Stimulated activated CD4-positive, alpha-beta T cell treated with anti-CD3 and anti-CD28 coated beads, Interleukin-1b, Interleukin-23, amount 100 ng/mL, for 24 hours (primary cell): ENCODE measurements at places on chromosomes 6 and 20.

DNA sequence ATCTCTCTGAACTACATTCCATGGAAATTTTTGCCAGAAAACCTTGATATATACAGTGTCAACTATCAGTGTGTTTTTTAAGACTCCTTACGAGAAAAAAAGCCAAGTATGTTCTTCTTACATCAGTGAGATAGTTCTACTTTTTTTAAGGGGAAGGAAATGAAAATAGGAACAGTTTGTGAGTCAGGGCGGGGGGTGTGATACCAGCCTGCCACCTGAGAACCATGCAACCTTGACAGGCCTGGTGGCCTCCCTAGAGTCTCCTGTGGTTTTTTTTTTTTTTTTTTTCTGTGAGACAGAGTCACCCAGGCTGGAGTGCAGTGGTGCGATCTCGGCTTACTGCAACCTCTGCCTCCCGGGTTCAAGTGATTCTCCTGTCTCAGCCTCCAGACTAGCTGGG, 96.3 kb upstream of the GCM1 start:
- no peak for DNase-seq

GRCh38 chr6:87473419-87473903, 687 bp downstream of the SLC35A1 start:
- DNase-seq: peak; percentile 20

GRCh38 chr6:151002491-151002935, 137.0 kb downstream of the MTHFD1L start:
- DNase-seq: no peak

- DNase-seq: no peak
These were observed 148.2 kb downstream of the PREX1 start for GRCh38 chr20:48679599-48679998.

- DNase-seq: no peak
These were observed 69.9 kb upstream of the DDR1 start for GRCh38 chr6:30814146-30815040.

GRCh38 chr6:166684170-166684569, 57.1 kb upstream of the RPS6KA2 start:
- DNase-seq: no peak

DNA sequence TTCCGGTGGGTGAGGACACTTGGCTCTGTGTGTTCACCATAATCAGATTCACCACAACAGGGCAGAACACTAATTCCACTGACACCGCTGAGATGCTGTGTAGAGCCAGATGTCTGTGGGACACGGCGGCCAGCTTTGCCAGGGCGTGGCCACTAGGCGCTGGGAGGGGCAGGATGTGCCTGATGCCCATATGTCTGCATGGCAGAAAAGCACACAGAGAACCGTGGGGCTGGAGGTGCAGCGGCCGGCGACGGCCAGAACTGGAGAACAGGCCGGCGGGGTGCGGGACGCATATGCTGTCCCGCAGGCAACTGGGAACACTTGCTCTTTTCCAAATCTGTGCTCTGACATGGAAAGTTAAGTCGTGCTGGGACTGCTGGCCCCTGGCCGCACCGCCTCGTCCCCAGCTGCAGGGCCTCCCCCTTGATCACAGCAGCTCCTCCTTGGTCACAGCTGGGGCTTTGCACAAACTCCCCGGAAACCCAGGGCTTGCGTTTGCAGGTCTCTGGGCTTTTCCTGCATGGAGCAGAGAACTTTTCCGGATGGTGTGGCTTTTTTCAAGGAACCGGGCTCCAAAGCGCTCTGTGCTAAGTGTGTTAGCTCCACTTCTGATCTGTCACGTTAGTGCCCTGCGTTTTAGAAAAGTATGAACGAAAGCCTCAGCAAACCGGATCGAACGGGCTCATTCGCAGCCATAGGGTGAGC, 31.1 kb downstream of the NTSR1 start:
- DNase-seq: no peak

DNA sequence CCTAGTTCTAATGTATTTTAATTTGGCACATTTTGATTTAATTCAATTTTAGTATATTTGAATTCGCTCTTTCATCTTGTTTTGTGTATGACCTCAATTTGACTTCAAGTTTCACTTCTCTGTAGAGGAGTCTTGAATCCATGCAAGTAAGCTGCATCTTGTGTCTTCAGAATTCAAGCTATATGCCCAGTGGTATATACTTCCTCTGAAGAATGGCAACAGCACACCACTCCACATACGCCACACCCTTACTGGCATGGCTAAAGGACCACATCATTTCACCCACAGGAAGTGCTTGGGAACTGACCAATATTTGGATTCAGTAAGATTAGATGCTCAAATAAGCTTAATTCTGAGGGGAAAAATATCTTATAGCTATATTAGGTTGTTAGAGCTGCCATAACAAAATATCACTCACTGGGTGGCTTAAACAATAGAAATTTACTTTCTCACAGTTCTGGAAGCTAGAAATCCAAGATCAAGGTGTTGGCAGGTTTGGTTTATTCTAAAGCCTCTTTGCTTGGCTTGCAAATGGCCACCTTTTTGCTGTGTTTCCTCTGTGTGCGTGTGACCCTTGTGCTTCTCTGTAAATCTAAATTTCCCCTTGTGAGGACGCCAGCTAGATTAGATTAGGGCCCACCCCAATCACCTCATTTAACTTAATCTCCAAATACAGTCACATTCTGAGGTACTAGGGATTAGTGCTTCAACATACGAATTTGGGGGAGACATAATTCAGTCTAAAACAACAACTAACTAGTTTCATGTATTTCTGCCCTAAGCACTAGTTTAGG, 2.8 kb upstream of the ASF1A start:
- no peak for DNase-seq

GRCh38 chr6:46175976-46176375, 5.2 kb upstream of the ENPP5 start:
- no peak for DNase-seq

- no peak for DNase-seq
These were observed 38.2 kb downstream of the OR2B2 start for GRCh38 chr6:27874016-27874415.

DNA sequence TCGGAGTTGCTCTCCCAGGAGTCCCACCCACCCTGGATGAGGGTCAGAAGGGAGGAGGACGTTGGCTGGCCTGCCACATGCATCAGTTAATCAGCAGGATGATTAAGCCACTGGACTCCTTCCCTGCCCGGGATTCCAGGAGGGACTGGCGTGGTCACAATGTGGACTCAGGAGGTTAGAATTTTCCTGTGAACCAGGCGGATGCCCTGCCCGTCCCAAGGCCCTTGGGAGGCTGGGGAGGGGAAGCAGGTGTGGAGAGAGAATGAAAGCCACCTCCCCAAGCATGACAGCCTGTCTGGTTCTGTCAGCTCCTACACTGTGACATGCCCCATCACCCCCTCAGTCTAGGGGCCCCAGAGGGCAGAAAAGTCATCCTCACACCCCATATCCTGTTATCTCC, 11.6 kb upstream of the ITPR3 start:
- DNase-seq: no peak

- DNase-seq: no peak
These were observed 2.6 kb upstream of the BPIFB4 start for GRCh38 chr20:33076662-33077372.

- DNase-seq: no peak
These were observed 90.6 kb downstream of the HAO1 start for GRCh38 chr20:7849675-7850074.

DNA sequence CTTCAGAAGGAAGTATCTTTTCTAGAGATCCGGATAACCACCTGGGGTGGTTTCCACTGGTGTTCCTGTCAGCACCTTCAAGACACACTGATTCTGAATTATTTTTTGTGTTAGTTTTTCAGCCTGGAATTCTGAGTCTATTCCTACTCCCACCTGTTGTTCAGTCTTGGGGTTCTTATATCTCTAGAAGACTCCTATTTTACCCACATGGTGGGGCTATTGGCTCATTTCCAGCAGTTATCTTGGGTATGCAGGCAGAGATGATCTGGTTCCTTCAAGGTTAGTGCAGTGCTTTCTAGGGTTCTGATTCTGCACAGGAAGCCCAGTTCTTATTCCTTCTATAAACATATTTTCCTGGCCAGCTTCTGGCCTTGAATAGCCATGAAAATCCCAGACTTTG, 175.6 kb upstream of the PDE7B start:
- peak; percentile 7 for DNase-seq

DNA sequence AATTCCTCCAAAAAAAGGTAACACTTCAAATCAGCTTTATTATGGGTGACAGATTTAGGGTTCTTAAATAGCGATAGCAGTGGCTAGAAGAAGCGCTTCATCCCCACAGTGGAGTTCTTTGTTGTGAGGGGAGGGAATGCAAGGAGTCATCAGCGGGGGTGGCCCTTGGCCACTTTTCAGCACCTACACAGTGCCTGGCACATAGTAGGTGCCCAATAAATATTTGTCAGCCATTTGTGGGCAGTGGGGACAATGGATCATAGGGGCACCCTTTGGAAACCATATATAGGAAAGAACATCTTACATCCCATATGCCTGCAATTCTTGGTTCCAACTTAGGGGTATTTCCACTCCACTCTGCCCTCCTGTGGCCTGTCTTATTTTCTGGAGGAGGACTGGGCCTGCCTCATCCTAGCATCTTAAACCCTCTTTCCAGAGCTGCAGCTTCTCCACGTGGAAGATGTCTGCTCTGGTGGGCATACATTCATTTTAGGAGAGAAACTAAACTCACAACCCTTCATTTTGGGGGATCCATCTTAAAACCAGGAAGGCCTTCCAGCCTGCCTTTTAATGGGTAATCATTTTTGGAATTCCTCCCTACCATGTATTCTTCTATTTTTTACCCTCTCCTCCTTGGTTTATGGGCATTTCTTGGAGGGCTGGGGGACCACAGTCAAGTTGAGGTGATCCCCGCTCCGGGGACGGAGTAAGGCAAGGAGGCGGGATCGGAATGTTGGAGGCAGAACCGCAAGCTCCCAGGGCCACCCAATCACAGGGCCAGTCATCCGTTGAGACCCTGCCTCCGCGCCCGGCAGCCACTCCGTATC, 2.6 kb upstream of the GPSM3 start:
- DNase-seq: no peak

DNA sequence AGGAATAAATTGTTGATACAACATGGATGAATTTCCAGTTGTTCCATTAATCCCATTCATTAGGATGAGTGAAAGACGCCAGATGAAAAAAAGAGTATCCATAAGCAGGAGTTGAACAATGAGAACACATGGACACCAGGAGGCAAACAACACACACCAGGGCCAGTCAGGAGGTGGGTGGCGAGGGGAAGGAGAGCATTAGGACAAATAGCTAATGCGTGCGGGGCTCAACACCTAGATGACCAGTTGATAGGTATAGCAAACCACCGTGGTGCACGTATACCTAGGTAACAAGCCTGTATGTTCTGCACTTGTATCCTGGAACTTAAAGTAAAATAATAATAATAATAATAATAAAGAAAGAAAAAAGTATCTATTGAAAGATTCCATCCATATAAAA, 11.1 kb downstream of the PCED1A start:
- DNase-seq: no peak

- DNase-seq: no peak
These were observed 70.0 kb upstream of the CD2AP start for GRCh38 chr6:47407300-47408281.

GRCh38 chr6:154986787-154987235, 8.3 kb upstream of the TIAM2 start:
- no peak for DNase-seq

DNA sequence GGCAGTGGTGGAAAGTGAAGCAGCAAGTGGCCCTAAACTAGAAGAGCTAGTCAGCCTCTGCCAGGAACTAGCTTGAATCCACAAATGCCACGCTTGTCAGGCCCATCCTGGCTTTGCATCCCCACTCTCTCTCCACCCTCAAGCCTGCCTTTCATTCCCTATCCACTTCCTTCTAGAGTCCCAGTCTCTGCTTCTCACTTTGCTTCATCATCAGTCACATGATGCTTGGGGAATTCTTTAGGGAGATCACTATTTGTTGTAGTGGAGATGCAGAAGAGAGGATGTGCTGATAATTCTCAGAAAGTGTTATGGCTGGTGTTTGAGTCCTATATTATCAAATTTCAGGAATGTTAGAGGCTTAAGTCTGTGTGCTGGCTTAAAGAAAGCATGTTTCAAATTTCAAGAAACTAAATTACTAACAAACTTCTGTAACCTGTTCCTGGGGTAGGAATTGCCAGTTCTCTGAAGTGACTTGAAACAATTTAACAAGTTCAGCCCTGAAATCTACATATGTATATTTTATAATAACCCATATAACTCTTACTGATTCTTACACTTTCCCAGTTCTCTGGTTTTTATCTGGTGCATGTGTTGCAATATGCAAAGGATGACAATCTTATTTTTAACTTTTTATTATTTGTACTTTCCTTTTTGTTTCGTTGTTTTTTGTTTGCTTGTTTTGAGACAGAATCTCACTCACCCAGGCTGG, 7.5 kb downstream of the TRIM39 start:
- DNase-seq: no peak

GRCh38 chr6:17269840-17270239, 11.3 kb upstream of the RBM24 start:
- DNase-seq: no peak

DNA sequence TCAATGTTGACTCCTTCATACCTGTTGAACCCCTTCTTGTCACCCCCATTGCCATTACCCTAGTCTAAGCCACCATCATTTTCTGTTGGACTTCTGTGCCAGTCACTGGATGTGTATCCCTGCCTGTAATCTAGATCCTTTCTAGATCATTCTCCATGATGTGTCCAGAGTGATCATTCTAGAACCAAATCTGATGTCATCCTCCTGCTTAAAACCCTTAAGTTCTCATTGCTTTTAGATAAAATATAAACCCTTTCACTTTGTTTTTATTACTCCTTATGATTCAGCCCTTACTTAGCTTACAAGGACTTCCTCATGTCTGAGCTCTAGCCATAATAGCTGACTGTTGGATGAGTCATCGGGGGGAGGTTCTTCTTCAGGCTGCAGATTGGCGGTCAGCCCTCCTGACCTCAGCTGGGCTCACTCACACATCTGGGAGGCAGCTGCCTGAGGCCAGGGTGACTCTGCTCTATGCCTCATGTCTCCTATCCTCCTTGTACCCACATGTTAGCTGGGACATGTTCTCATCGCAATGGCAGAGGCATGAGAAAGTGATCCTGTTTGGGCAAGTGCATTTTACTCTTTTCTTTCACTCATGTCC, 287.6 kb downstream of the ESR1 start:
- DNase-seq: no peak

GRCh38 chr6:14921878-14922671, 323.8 kb upstream of the JARID2 start:
- no peak for DNase-seq

DNA sequence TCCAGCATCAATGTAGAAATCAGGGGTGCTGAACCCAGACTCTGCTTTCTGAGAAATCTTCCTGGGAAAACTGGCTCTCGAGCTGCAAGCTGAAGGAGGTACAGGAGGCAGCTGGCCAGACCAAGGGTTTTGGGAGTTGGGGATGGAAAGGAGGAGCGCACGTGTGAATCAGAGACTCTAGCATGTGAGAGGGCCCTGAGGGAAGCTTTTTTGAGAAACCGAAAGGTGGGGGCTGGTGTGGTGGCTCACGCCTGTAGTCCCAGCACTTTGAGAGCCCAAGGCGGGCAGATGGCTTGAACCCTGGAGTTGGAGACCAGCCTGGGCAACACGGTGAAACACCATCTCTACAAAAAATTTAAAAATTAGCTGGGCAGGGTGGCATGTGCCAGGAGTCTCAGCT, 37.1 kb upstream of the EEF1E1 start:
- DNase-seq: no peak

- no peak for DNase-seq
These were observed 198.6 kb downstream of the CDKAL1 start for GRCh38 chr6:20732896-20733295.

- no peak for DNase-seq
These were observed 110.3 kb upstream of the TCF21 start for GRCh38 chr6:133778414-133779130.
